ENCODE measurements at places on chromosomes 2 and 18. TPM values are rescaled to one million over a fixed set of nuclear protein-coding genes. Genes with fewer than 3 reads are reported as not detected.
A peak's percentile ranks its signal among the peaks of the same experiment; 100 is the strongest.

GRCh38 chr2:10331027-10331701 lies 28.5 kb downstream of the HPCAL1 start:
- DNase-seq, result peak; percentile 86

GRCh38 chr18:69935319-69936190 lies 12.1 kb downstream of the CD226 start:
- DNase-seq, result no peak

DNA sequence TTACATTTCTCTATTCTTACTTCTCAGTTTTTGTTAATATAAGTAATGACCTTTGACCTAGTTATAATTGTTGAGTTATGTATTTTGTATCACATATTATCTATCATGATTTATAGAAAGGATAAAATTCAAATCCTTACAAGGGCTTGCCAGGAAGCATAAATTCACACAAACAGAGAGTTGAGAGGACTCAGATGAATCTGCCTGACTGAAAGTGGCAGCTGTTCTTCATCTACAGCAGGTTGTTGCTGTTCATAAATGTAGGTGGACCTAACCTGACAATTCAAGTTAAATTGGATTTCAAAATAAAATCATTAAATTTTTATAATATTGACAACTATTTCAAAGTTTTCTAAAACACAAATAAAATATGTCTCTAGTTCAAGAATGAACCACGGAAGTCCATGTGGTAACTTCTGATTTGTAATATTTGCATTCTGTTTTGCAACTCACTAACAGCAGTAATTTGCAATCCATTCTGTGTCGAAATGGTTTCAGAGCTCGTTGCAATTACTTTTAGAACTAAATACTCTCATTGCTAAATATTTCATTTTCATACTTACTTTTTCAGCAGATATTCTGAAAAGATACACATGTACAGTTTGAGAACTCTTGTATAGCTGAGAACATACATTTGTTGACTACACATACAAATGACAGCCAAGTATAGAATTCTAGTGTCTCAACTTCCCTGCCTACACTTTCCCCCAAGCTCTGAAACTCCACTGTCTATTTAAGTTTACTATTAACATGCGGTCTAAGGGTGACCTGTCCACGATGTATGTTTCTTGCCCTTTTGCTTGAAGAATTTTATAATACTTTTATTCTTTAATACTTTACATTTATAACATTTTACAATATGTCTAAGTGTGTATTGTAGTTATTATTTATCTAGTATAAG lies 25.7 kb downstream of the SCN7A start:
- DNase-seq, result no peak

GRCh38 chr18:67265464-67266245 lies 250.9 kb downstream of the DSEL start:
- DNase-seq, result no peak

The TFPI gene
- total RNA-seq, result 109 TPM

- no peak for DNase-seq
Observed at GRCh38 chr2:127451981-127452380, 33.8 kb downstream of the PROC start.

DNA sequence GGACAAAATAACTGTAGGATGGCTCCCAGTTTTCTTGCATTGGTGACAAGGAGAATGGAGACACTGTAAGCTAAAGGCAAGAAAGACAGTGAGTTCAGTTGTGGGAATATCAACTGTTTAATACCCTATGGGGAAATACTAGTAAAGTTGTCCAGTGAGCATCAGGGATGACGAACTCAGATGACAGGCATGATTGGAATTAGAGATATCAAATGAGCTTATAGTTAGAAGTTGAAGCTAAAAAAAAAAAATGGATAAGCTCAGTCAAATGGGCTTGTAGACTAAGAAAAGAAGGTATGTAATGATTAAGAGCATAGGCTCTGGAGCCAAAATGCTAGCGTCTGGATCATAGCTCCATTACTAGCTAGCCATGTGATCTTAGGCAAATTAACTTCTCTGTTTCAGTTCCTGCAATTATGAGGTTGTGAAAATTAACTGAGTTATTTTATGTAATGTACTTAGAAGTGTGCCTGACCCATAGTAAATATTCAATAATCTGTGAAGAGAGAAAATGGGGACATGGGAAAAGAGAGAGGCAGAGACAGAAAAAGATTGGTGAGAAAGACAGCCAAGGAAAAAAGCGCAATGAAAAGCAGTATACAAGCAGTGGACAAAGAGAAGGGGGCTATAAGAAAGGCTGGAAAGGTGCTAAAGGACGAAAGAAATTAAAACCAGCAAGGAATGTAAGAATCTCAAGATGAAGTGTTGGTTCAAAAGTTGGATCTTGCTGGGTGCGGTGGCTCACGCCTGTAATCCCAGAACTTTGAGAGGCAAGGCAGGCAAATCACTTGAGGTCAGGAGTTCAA lies 95.7 kb upstream of the SLC39A10 start:
- DNase-seq, result no peak

The UGT1A6 gene
- total RNA-seq, result not detected

The FNDC4 gene
- total RNA-seq, result 11.7 TPM

DNA sequence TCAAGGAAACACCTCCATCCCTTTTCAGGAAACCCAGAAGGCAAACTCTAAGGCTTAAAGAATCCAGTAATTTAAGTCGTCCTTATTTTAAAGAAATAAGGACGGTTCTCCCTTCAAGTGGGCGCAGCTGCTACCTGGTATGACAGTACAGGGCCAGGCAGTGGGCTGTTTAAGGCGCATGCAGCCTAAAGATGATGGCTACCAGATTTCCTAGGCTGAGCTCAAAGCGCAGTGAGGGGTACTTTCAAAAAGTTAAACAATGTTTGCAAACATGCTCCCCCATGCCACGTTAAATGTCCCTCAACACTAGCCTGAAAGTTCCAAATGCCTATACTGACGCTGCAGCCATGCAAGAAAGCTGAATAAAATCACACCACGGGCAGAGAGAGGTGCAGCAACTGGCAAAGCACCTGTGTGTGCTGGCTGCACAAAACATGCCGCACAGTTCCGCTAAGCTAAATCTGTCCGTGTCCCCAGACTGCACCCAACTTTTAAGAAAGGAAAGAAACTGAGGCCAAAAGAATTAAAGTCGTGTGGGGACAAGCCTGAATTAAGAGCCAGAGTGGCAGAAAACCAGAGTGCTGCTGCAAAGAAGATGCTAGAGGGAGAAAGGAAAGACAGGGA lies 583 bp downstream of the HIBCH start:
- no peak for DNase-seq

- DNase-seq, result no peak
Observed at GRCh38 chr2:156486147-156486546, 50.0 kb downstream of the GPD2 start.

DNA sequence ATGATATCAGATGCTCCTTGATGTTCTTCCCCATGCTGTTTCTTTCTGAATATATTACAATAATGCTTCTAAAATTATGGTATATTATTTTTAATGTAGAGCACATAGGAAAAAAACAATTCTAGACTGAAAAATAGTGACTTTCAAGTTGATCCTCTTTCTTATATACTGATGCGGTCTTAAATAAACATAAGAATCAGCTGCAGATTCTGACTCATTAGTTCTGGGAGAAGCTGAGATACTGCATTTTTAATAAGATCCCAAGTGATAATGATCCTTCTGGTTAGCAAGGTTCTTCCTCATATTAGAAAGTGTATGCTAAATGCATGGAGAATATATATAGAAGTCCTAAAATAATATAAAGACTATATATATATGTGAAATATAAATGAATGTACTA lies 124.9 kb downstream of the XIRP2 start:
- no peak for DNase-seq

The DNAJC5G gene
- total RNA-seq, result 1.0 TPM

GRCh38 chr2:64114912-64115277 lies 29.3 kb downstream of the PELI1 start:
- DNase-seq, result no peak

- DNase-seq, result no peak
Observed at GRCh38 chr18:69956665-69957620, 9.3 kb upstream of the CD226 start.

DNA sequence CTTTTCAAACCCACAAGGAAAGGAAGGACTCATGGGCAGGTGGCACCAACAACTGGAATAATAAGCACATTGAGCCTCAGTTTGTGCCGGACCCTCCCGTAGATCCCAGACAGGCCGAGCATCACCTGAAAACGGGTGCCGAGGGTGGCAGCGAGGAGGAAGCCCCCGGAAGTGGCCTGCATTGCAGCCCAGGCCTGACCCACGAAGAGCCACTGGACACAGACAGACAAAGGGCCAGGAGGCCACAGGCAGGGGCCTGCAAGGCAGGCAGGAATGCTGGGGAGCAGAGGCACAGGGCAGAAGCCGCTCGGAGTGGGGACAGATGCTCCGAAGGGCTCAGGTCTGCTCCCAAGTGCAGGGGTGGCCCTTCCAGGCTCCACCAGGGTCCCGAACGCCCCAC lies 31.7 kb downstream of the MTERF4 start:
- no peak for DNase-seq

The GALR1 gene
- under 0.01 TPM for total RNA-seq

GRCh38 chr2:213958086-213958485 lies 452.8 kb upstream of the VWC2L start:
- no peak for DNase-seq

- DNase-seq, result no peak
Observed at GRCh38 chr2:8380566-8380965, 301.3 kb upstream of the ID2 start.
